Suprapubic skin (tissue), 4 donors: ENCODE measurements at places on chromosomes 3 and 15. TPM values are rescaled to one million over a fixed set of nuclear protein-coding genes. Genes with fewer than 3 reads are reported as not detected.

DNA sequence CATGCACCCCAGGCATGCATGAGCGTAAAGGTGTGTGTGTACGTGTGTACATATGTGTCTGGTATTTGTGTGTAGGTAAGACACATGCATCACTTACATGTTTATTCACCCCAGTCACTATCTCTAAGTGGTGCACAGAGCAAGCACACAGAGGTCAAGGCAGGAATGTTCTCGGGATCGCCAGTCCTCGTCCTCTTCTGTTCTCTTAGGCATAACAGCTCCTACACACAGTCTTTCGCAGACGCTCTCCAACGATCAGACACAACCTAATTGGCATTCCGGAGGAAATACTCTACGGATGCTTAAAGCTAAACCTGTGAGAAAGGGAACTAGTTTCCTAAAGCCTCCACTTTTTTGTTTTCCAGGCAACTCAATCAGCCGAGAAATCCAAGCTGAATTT is 95.9 kb downstream of the ADAMTS17 start:
- peaks cover 25% of the 10 kb centered on the region for H3K4me1 ChIP-seq
- DNase-seq, result no peak
- H3K36me3 ChIP-seq, result no peaks in the 10 kb centered on the region
- H3K4me3 ChIP-seq, result no peak overlapping the region
- H3K27me3 ChIP-seq, result no peaks in the 10 kb centered on the region

- H3K4me1 ChIP-seq, result no peaks in the 10 kb centered on the region
- H3K27me3 ChIP-seq, result no peaks in the 10 kb centered on the region
- no peak overlapping the region for H3K27ac ChIP-seq
- no peaks in the 10 kb centered on the region for H3K36me3 ChIP-seq
Measured at GRCh38 chr3:140078940-140079339, 144.0 kb downstream of the CLSTN2 start.

DNA sequence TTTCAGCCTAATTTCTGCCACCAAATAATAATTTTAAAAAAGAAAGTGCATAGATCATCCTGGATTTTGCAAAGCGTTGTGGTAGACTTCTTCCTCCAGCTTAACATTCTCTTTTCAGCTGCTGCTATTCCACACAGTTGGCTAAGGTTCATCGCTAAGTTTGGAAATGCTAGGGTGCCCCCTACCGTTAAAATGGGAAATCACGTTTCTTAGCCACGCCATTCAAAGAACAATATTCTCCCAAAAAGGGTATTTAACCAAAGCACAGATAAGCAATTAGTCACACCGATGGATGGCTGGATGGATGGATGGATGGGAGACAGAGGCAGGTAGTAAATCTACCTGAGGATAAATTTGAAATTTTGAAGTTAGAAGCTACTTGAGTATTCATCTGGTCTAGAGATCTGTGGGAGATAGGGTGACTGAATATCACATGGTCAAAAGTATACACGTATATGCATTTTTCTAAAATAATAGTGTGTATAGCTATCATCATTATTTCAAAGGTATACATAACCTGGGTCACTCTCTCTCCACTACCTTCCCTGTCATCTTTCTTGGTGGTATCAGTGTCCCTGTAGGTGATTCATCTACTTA is 67.2 kb downstream of the EFHB start:
- no peaks in the 10 kb centered on the region for H3K4me1 ChIP-seq
- H3K27ac ChIP-seq, result no peak overlapping the region

GRCh38 chr3:63945558-63946096 is 33.4 kb upstream of the SCAANT1 start:
- H3K36me3 ChIP-seq, result no peaks in the 10 kb centered on the region
- no peak for DNase-seq
- H3K27ac ChIP-seq, result no peak overlapping the region
- peaks cover 2% of the 10 kb centered on the region for H3K4me1 ChIP-seq

GRCh38 chr3:22349215-22349851 is 598.3 kb upstream of the ZNF385D start:
- DNase-seq, result no peak
- no peaks in the 10 kb centered on the region for H3K36me3 ChIP-seq

DNA sequence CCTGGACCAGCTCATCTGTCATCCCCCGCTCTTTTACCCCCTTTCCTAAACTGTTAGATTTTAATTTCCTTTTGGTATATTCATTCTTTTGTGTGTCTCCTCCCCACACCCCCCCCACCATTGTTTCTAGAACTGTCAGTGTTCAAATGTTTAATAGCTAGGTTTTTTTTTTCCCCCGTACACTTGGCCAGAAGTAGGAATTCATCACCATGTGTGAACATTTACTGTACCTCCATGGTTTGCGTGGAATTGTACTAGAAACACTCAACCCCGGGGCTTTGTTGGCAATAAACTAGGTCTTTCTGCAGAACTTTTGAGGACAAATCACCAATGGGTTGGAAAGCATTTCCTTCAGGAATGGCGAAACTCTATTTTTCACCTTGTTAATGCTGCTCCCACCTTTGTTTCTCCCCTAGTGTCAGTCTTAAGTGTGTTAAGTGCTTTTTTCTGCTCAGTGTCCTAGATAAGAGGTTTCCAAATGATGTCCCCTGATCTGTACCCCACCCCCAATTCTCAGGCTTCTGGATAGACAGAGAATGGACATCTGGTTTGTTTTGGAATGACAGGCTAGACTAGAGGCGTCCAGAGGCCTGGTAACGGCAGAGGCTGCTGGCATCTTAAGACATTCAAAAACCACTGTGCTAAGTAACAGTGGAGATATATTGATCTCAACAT is 76.8 kb downstream of the SMAD3 start:
- no peak overlapping the region for H3K4me3 ChIP-seq
- no peaks in the 10 kb centered on the region for H3K27me3 ChIP-seq
- peaks cover 88% of the 10 kb centered on the region for H3K4me1 ChIP-seq
- no peak overlapping the region for H3K27ac ChIP-seq
- DNase-seq, result no peak
- no peaks in the 10 kb centered on the region for H3K36me3 ChIP-seq

GRCh38 chr15:51982770-51983103 is 11.2 kb upstream of the LEO1 start:
- no peak overlapping the region for H3K4me3 ChIP-seq
- H3K27ac ChIP-seq, result peak overlapping the region; percentile 69
- no peak for DNase-seq
- H3K27me3 ChIP-seq, result no peaks in the 10 kb centered on the region
- H3K36me3 ChIP-seq, result no peaks in the 10 kb centered on the region

- H3K36me3 ChIP-seq, result no peaks in the 10 kb centered on the region
- no peaks in the 10 kb centered on the region for H3K4me1 ChIP-seq
- no peak overlapping the region for H3K4me3 ChIP-seq
- H3K27me3 ChIP-seq, result no peaks in the 10 kb centered on the region
- no peak for DNase-seq
- no peak overlapping the region for H3K27ac ChIP-seq
Measured at GRCh38 chr3:62143843-62144450, 229.4 kb downstream of the FEZF2 start.

- H3K4me1 ChIP-seq, result no peaks in the 10 kb centered on the region
- no peak overlapping the region for H3K4me3 ChIP-seq
- no peak for DNase-seq
Measured at GRCh38 chr15:88841236-88841635, 38.0 kb downstream of the ACAN start.

GRCh38 chr3:152843955-152844354 is 9.0 kb downstream of the P2RY1 start:
- no peak overlapping the region for H3K27ac ChIP-seq
- no peak for DNase-seq
- no peaks in the 10 kb centered on the region for H3K27me3 ChIP-seq
- H3K4me1 ChIP-seq, result no peaks in the 10 kb centered on the region

- DNase-seq, result no peak
- H3K4me1 ChIP-seq, result peaks cover 21% of the 10 kb centered on the region
- no peaks in the 10 kb centered on the region for H3K36me3 ChIP-seq
Measured at GRCh38 chr15:37015451-37015850, 84.9 kb downstream of the MEIS2 start.

DNA sequence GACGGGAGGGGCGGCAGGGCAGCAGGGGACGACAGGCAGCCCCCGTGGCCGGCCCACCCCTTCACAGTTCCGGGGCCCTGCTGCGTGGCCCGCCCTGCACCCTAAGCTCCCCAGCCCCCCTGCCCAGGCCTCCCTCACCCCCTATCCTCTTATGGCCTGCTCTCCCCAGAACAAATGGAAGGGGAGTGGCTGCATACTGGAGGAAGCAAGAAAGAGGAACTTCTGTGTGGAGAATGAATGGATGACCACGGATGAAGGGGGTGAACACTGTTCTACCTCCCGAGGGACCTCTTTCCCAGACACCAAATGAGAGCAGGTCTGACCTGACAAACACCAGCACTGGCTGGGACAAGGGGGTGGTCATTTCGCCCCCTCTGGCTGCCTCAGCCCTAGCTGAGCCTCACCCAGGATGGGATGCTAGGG is 25.0 kb downstream of the SEC61A1 start:
- no peak overlapping the region for H3K27ac ChIP-seq
- H3K27me3 ChIP-seq, result no peaks in the 10 kb centered on the region
- peak overlapping the region; percentile 53 for H3K4me3 ChIP-seq

GRCh38 chr3:185924375-185924774 is 13.4 kb downstream of the TRA2B start:
- H3K4me3 ChIP-seq, result no peak overlapping the region
- H3K27ac ChIP-seq, result no peak overlapping the region

CRTC3 gene
- total RNA-seq, result 23.6 TPM
